ENCODE measurements at places on chromosomes 16 and 17.

GRCh38 chr17:30241051-30241450 lies 5.6 kb upstream of the SLC6A4 start:
- DNase-seq = no peak

DNA sequence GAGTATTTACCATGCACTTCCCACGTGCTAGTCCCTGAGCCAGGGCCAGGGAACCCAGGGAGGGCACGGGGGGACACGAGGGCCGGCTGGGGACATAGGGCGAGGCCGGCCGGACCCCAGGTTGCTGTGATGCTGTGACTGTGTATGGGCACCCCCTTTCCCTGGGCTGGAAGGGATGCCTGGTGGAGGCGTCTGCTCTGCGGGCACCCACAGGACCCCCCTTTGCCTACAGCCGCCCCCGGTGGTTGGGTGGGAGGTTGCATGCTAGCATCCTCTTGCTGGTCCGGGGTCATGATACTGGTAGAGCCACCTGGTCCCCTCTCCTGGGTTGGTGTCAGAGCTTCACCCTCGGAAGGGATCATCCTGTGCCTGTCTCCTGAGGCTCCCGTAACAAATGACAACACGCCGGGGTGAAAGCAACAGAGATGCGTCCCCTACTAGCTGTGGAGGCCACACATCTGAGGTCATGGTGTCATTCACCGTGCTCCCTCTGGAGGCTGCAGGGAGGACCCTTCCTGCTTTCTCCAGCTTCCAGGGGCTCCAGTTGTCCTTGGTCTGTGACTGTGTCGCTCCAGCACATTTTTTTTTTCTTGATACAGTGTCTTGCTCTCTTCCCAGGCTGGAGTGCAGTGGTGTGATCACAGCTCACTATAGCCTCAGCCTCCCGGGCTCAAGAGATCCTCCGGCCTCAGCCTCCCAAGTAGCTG lies 3.1 kb upstream of the CIAO3 start:
- DNase-seq = no peak

DNA sequence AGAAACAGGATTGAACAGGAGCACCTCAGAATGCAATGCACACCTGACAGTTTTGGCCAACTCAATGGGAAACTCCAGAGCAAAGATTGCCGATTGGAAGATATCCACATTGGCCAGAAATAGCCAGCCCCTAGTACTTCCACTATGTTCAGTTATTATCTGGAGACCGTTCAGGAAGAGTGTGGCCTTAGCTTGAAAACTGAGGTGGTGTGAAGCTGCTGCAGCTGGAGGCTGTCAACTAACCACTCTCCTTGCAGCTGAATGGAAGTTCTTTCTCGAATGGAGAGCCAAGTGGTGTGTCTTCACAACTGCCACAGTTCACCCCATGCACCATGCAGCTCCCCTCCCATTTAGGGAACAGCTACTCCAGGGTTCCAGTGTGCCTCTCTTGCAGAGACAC lies 61.9 kb upstream of the DHX40 start:
- no peak for DNase-seq

- no peak for DNase-seq
Measured at GRCh38 chr16:85720302-85720637, 30.6 kb downstream of the C16orf74 start.

- DNase-seq = no peak
Measured at GRCh38 chr17:31877341-31877740, 18.3 kb upstream of the COPRS start.

DNA sequence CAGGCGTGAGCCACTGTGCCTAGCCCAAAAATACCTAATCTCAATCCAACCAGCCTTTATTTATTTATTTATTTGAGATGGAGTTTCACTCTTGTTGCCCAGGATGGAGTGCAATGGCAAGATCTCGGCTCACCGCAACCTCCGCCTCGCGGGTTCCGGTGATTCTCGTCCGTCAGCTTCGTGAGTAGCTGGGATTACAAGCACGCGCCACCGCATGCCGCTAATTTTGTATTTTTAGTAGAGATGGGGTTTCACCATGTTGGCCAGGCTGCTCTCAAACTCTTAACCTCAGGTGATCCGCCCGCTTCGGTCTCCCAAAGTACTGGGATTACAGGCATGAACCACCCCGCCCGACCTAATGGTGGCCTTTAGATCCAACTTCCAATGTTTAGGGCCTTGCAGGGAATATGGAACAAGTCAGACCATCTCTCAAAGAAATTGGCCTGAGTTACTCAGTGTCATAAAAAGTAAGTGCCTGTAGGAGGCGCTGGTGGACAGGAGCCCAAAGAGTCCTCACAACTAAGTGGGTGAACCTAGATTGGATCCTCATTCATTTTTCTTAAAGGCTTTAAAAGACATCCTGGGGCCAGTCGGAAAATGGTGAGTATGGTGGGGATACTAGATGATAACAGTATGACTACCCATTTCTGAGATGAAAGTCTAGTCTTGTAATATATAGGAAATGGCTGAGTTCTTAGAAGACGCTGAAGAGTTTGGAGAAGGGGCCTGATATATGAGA lies 4.6 kb downstream of the ZSCAN10 start:
- DNase-seq = no peak

GRCh38 chr16:2002406-2003230 lies 7.0 kb downstream of the ZNF598 start:
- DNase-seq = no peak

DNA sequence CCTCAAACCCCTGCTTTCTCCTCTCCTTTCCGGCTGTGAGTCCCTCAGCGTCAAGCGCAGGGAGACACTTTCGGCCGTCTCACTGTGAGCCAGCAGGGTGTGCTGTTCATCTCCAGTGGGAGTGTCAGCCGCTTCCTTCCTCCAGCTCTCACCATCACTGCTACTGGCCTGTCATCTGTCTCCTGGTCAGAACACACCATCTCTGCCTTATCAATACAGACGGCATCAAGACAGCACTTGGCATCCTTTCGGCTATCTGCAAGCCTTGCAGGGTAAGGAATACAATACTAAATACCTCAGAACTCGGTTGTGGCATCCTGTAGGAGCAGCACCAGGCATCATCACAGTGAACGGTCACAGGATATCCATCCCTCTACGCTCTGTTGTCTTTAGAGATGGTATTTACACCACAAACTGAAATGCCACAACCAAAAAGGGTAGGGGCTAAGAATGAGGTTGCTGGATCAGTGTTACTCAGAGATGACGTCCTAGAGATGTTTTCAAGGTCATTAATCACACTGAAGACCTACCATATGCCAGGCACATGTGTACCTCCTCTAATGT lies 20.7 kb upstream of the CMTM4 start:
- DNase-seq = no peak

DNA sequence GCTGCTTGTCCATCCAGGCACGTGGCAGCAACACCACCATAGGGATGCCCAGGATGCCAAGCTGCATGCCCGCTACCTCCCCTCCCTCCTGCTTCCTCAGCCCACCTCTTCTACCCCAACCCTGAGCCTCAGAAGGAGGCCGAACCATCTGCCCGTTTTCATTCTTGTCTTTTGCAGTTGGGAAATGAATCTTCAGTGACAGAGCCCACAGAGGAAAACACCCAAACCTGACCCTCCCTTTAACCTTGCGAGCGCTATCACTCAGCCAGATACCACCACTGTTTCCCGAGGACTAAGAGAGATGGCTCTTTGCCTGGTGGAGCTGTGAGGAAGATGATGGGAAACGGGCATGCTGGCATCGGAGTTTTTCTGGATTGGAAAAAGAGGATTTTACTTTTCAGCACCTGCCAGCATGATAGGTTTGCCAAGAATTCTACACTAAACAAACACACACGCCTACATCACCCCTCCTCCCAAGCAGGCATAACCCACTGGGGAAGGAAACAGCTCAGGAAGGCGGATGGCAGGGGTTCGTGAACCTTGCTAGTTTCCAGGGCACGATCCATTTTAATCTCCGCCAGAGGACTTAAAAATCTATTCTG lies 457.4 kb downstream of the SLC39A11 start:
- DNase-seq = no peak

- DNase-seq = no peak
Measured at GRCh38 chr17:43418441-43419374, 19.9 kb downstream of the ARL4D start.

DNA sequence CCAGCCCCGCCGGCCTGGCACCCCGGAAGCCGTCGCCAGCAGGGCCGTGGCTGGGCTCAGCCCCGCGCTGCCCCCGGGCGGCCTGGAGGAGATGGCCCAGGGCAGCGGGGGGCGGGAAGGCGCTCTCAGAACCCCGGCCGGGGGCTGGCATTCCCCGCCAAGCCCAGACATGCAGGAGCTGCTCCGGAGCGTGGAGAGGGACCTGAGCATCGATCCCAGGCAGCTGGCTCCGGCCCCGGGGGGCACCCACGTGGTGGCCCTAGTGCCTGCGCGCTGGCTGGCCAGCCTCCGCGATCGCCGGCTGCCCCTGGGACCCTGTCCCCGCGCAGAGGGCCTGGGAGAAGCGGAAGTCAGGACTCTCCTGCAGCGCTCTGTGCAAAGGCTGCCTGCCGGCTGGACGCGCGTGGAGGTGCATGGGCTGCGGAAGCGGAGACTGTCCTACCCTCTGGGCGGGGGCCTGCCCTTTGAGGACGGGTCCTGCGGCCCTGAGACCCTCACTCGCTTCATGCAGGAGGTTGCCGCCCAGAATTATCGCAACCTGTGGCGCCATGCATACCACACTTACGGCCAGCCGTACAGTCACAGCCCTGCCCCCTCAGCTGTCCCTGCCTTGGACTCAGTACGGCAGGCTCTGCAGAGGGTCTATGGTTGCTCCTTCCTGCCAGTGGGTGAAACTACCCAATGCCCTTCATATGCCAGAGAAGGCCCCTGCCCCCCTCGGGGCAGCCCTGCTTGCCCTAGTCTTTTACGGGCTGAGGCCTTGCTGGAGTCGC lies 551 bp downstream of the WDR81 start:
- DNase-seq = no peak

DNA sequence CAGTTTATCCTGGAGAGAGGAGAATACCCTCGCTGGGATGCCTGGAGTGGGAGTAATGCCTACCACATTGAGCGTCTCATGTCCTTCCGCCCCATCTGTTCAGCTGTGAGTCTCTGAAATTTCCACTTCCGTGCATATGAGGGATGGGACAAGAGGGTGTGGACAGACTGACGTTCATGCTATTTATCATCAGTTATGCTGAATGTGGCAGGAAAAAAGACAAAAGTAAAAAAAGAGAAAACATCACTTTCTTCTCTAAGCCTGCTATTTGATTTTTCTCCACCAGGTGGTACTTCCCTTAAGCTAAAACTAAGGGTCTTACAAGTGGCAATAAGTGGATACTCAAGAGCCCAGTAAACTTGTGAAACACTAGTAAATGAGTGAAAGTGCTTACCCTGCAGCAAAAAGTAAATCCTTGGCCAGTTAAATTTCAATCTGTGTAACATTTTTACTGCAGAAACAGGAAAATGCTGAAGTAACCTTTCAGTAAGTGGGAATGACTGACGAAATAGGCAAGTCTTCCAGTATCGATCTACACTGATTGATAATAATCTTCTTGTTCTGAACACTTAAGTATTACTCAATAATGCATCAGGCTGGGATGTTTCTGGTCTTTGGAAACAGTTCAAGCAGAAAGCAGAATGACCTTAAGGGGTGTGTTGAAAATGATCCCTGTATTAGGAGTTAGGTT lies 5.6 kb downstream of the CRYBA1 start:
- DNase-seq = no peak
